ENCODE measurements at places on chromosomes 12 and 14.
A peak's percentile ranks its signal among the peaks of the same experiment; 100 is the strongest.

- peak; percentile 81 for DNase-seq
Measured at GRCh38 chr14:77862154-77862786, 62.4 kb downstream of the ADCK1 start.

- DNase-seq = no peak
Measured at GRCh38 chr12:98591209-98591608, 2.3 kb upstream of the SLC25A3 start.

GRCh38 chr12:87317302-87317701, 711.9 kb downstream of the C12orf50 start:
- DNase-seq = no peak

- DNase-seq = no peak
Measured at GRCh38 chr12:42490261-42490842, 99.2 kb downstream of the PRICKLE1 start.

GRCh38 chr12:41112903-41113302, 75.2 kb upstream of the PDZRN4 start:
- DNase-seq = no peak

DNA sequence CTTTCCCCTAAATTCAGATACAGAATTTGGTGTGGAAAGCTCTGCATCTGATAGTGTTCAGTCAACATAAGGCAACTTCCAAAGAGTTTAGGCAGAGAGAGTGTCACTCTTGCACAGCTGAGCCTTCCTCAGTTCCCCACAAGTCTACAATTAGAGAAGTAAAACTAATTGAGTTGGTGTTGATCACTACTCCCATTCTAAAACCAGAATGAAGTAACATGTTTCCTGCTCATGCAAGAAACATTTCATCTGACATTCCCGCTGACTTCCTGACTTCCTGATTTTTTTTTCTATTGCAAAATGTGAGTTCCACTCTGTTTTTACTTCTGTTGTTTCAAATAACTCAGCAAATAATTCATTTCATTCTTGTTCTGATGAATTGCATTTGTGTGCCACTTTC, 271.0 kb downstream of the ALG10B start:
- no peak for DNase-seq

- no peak for DNase-seq
Measured at GRCh38 chr12:89476232-89476631, 48.4 kb downstream of the GALNT4 start.

DNA sequence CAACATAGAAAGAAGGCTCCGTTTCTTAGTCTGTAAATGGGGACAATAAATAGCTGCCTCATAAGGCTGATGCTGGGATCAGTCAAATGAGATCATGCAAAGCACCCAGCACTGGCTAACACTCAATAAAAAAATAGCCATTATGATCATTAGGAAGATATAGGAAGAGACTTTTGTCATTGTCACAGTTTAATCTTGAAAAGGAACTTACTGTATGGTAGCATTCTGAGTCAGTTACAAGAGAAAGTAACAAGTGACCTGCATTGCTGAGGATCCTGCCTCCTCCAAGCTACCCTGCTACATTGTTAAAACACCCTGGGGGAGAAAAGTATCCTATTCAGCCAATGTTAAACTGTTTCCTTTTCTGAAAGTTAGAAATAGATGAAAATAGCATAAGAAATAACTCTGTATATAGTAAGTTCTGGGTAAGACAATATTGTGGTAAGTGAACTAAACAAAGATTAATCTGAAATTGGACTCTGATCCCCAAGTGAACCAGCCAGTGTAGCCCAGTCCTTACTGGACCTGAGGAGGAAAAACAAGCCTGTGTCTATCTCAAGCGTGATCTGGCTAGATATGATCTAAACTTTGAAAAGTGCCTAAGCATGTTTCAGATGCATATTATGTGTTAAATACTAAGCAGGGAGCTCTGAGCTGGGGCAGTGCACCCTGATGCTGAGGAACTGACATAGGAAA, 3.6 kb upstream of the NUDT4 start:
- no peak for DNase-seq

GRCh38 chr12:125856896-125857295, 791.7 kb downstream of the AACS start:
- no peak for DNase-seq

DNA sequence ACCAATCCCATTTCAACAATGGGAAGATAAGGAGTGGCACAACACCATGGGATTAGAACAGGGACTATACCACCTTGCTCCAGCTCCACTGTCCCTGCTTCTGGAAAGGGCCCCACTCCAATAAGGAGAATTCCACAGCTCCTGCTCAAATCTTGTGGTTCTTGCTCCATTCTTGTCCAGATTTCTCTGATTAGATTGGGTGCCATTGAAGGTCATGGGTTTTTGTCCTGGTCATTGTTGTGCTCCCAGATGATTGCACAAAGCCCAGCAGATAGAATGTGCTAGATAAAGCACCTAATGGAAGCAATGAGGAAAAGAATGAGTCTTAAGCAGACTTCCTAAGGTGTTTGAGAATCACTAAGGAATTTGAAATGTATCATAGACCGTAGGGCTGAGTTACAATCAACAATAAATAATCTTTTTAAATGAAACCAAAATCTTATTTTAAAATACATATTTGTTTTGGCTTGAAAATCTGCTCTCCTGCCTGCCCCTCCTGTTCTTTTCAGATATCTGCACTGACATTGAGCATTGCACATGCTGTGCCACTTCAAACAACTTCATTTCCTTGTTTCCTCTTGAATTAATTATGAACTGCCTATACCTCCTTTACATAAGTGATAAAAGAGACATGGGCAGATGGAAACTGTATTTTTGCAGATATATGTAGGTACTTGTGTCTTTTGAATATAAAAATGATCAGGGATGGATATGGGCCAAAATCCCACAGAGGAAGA, 115.9 kb downstream of the FGD4 start:
- DNase-seq = no peak

DNA sequence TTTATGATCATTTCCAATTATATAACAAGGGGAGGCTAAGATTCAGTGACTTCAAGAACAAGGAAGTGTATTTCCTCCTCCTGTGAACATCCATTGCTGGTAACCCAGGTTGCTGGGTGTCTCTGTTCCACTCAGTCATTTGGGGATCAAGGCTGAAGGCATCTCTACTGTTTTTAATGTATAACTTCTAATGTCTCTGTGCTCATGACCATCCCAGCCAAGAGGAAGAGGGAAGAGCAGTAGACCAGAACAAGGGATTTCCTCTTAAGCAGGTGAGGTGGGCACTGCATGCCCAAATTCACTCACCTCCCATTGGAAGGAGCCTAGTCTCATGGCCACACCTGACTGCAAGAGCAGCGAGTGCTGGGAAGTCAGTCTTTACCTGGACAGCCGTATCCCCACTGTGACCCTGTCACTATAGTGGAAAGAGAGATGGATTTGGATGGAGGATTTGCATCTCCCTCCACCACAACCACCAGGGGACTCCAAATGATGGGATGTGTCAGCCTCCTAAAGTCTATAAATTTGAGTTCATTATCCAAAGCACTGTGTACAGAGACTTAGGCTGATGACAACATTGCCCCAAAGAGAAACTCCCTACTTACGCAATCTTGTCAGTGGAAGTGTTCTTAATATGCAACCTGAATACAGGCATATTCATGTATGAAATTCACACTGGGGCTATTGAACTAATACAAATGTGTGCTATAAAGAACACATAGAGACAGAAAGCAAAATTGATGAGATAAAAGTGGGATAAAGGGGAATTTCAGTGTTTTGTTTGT, 368.7 kb downstream of the TMEM132D start:
- no peak for DNase-seq

DNA sequence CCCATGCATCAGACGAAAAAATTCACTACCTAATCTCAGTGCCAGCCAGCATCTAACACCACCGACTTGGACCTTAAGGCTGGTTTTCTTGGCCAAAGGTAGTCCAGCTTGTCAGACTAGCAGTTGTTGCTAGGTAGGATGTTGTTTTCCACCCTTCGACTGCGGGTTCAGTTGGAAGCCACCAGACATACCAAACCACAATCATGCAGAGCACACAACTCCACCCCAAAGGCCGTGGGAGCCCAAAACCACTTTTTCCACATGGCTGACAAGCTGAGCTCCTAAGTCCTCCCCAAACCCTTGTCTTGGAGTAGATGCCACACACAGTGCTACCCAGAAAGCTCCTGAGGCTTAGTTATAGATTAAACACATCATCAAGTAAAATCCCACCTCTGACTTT, 46.8 kb downstream of the LRIG3 start:
- DNase-seq = no peak

DNA sequence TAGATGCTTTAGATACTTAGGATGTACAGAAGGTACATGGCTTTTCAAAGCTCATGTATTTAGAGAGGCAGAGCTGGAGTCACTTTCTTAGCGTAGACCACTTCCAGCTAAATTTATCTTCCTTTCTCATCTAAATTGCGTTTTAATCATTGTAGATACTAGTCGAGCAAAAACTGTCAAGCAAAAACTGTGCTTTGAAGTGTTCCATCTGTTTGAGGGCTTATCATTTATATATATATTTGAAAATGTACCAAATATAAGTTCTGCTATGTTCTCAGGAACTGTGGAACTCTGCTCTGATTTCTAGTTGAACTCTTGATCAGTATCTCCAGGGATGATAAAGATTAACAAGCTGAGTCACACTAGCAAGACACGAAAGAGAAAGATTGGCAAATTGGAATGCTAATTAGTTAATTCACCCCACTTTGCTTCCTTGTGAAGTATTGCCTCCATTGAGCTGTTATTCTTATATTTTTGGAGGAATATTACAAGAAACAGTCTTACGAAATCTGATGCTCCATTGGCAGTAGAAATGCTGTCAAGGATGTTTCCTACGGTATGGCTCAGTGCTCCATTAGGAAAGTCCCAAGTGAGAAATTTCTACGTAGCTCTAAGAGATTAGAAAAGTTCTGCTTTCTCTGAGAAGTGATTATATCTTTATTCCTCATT, 310.7 kb downstream of the AEBP2 start:
- no peak for DNase-seq

DNA sequence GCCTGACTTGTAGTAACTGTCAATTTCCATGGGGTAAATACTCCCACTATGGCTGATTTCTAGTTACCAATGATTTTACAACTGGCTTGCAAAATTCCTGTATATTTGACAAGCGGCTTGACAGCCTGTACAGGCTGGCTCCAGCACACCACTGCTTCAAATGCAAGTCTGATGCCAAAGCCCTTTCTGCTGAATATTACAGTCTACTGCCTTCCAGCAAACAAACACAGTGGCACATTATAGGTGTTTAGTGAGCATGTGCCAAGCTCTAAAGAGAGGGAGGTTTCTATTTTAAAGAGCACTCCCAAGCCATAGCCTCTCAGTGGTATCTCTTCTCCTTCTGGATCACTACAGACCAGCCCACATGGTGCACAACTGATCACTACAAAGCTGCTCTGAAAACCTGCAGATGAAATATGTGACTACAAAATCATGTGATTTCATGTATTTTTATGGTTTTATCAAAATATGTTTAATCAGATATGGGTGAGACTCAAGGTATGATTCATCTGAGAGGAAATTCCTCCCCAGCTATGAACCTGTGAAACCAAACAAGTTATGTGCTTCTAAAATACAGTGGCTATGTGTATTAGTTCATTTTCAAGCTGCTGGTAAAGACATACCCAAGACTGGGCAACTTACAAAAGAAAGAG, 101.5 kb downstream of the RPAP3 start:
- DNase-seq = no peak

GRCh38 chr12:5456906-5457305, 25.0 kb downstream of the NTF3 start:
- DNase-seq = peak; percentile 28

- DNase-seq = no peak
Measured at GRCh38 chr12:55713721-55714120, 2.1 kb upstream of the BLOC1S1 start.

GRCh38 chr12:96719660-96720362, 187.2 kb upstream of the NEDD1 start:
- peak; percentile 18 for DNase-seq

DNA sequence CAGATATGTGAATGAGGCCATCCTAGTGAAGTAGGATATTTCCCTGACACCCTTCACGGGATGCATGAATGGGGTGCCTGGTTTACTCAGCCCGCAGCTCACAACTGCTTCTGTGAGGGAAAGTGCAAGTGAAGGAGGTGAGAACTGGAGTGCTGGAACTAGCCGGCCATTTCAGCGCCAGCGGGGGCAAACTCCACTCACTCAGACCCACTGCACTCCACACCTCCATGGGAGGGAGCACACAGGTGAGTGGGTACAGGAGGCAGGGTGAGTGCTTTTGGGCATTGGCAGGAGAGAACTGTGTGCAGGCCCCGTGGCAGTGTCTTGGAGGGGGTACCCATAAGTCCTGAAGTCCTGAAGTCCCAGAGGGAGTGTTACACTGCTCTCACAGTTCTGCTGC, 1008.4 kb downstream of the SLC6A15 start:
- DNase-seq = no peak

- DNase-seq = peak; percentile 71
Measured at GRCh38 chr14:74905595-74906142, 17.4 kb downstream of the RPS6KL1 start.

DNA sequence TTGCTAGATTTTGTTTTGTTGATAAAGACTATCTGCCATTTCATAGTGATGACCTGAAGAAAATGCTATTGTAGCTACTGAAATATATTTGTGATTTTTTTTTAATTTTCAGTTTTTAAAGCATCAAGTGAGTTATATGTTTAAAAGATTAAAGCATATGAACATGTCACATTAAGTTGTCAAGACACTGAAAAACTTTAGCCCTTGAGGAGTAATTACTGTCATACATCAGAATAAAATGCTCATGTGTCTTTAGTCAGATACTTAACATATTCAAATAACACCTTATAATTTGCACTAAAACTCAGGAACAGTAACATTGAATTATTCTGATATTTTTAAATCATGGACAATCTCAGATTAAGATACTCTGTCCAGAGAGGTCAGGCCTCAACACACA, 108.1 kb upstream of the ATXN7L3B start:
- no peak for DNase-seq

GRCh38 chr14:69485315-69485660, 760 bp downstream of the PLEKHD1 start:
- DNase-seq = no peak

GRCh38 chr12:131058700-131059099, 105.0 kb downstream of the ADGRD1 start:
- no peak for DNase-seq

DNA sequence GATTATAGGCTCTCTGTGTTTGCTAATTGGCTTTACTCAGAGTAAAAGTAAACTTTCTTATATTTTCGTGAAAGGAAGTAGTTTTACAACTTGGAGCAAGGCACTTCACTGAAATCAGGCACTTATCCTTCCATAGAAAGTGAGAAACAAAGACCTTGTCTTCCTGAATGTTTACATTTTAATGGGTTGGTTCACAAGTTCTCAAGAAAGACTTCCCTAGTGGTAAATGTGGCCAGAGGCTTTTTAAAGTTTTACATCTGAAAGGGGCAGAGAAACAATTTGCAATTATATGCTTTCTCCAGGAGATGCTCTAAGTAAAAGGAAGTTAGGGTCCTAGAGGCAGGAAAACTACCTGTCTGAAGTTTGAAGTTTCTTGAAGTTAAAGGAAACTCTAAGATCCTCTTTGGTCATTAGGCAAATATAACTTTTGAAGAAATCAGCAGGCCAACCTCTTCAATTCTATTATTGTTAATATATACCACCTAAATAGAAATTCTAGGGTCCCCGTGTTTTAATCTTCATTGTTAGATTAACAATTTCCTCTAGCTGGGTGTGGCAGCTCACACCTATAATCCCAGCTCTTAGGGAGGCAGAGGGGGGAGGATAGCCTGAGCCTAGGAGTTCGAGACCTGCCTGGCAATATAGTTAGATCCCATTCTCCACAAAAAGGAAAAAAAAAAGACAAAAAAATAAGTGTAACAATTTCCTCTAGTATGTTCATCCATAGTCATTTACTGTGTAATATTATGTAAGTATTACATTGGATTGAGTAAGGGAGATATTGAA, 644.9 kb upstream of the FOXG1 start:
- DNase-seq = no peak

All from COLO829 (cell line).